IPS DF 6.9 (cell line): ENCODE measurements at places on chromosomes 2 and 18.

DNA sequence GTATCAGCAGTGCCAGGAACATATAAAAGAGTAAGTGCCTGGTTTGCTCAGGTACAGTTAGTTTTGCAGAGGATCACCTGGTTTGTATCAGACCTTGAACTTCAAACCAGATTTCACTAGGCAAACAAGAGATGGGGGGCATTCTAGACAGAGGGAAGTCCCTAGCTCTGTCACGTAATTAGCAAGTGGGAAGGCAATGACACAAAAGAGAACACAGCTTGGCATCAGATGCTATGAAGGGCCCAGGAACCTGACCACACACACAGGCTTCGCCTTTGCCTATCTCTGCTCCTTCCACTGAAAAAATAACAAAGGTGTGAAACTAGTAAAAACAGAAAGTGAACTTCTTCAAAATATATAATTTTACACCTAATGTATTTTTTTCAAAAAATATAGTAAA, 62.6 kb downstream of the CERKL start:
- DNase-seq = no peak

GRCh38 chr2:105361102-105361889, 24.0 kb downstream of the C2orf49 start:
- no peak for DNase-seq

- DNase-seq = no peak
These were observed 381.2 kb downstream of the TXNL1 start for GRCh38 chr18:56257205-56257604.

DNA sequence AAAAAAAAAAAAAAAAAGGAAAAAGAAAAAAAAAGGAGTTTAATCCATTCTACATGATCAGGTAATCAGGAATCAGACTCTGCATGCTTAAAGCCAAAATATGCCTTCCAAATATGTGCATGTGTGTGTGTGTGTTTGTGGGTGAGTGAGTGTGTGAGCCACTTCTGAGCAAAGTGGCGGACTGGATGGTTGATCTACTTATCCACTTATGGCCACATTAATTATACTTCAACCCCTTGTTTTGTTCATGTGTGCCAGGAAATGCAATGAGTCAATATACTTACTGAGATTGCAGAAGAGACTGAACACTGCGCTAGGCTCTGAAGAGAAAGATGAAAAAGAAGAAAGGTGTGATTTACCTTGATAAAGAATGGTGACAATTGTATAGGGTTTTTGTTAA, 586.5 kb upstream of the NXPH2 start:
- DNase-seq = no peak

GRCh38 chr2:185771396-185771795, 32.8 kb downstream of the FSIP2 start:
- DNase-seq = no peak

GRCh38 chr2:150909613-150910012, 352.1 kb downstream of the RBM43 start:
- DNase-seq = no peak

DNA sequence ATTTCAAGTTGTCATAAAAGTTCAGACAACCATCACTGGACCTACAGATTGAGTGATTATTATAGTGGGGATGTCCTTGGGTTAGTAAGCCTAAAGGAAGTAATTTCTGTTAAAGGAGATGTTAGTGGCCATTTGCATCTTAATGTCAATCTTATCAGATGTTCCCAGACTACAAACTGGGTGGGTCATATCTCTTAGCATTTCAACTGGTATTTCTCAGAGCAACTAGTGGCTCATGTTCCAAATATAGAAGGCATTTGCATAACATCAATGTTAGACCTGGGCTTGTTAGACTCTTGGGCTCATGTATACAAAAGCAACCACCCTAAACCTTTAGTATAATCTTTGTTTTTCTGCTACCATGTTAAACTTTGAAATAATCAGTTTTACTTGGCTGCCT, 17.9 kb downstream of the PLEKHA3 start:
- no peak for DNase-seq

GRCh38 chr2:8529706-8530277, 152.1 kb upstream of the ID2 start:
- DNase-seq = no peak

- DNase-seq = no peak
These were observed 35.1 kb upstream of the MYCN start for GRCh38 chr2:15905267-15905645.

- DNase-seq = no peak
These were observed 42.3 kb upstream of the NCOA1 start for GRCh38 chr2:24448797-24449196.
